Caudate nucleus (tissue), 63 donors: ENCODE measurements at places on chromosomes 1 and 21.

- no peak for DNase-seq
Measured at GRCh38 chr1:235450886-235451483, 53.3 kb downstream of the B3GALNT2 start.

DNA sequence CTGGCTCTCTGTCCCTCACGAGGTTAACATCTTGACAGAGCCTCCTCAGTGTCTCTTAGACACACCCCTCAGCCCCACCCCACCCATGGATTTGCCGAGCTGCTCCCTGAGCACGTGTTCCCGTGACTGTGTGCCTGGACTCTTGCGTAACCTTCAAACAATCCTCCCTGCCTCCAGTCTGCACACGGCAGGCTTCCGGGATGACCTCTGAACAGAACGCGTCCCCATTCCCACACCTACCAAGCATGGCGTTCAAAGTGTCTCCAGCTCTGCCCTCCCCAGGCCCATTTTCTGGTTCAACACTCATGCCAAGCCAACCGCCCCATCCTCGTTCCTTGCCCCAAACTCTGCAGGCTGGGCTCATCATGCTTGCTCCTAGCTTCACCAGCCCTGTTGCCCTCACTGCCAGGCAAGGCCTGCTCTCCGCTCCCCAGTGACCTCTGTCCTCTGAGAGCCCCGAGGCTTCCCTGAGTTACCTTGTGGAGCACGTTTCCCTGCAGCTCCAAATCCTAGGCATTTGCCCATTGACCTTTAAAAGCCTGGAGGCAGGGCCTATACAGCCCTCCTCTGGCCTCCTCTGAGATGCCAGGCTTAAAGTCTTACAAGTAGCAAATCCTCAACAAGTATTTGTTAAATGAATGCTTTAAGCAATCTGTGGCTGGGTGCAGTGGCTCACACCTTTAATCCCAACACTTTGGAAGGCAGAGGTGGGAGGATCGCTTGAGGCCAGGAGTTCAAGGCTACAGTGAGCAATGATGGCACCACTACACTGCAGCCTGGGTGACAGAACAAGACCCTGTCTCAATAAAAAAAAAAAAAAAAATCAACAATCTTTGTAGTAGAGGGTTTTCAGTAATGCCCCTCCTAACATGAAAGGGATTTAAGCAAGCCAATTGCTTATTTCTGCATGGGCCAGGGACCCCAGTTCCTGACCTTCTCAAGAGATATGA is 5.0 kb downstream of the AGT start:
- no peak for DNase-seq

GRCh38 chr1:147700042-147701006 is 30.0 kb upstream of the ACP6 start:
- DNase-seq = peak; percentile 31

DNA sequence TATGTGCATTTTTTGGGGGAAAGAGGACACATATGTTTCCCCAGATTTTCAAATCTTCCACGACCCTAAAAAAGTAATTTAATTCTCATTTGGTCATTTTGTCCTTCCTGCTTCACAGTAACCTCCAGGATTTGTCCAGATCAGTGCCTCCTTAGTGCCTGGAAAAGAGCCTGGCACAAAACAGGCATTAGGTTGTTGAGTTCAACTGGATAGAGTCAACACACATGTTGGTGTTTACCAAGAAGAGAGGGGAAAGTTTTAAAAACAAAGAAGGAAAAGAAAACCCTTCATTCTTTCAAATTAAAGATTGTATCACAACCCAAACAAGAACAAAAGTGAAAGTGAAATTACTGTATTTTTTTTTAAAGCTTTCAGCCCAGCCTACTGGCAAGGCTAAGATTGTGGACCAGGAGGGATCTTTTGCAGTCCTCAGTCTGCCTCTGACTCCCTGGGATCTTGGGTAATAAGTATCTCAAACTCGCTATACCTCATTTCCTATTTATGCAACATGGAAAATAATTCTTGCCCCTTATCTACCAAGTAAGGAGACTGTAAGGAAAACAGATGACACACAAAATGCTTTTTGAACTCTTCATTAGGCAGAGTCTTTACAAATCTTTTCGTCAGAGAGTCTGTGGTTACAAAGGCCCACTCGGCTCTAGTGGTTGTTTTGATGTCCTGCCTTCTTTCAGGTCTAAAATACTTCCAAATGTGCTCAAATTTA is 57.8 kb downstream of the ZNF281 start:
- DNase-seq = no peak

GRCh38 chr1:241782396-241782795 is 65.6 kb upstream of the EXO1 start:
- DNase-seq = no peak

DNA sequence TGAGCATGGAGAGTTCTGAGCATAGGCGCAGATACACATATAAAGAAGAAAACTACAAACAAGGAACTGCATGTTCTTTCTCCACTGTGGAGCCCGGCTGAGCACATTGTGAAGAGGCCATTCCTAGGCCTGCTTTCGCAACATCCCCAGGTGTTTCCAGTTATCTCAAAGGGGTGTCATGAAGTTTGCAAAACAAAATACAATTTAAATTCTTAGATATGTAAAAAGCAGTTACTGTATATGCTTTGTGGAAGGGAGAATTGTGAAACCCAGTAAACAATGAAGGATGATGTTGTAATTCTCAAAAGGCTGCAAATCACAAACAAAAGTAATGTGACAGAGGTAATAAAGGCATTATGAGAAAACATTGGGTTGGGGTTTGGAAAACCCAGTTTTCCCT is 98.6 kb upstream of the ZNF644 start:
- no peak for DNase-seq

GRCh38 chr1:94068999-94069918 is 51.7 kb downstream of the ABCA4 start:
- no peak for DNase-seq

- no peak for DNase-seq
Measured at GRCh38 chr1:61301824-61302657, 219.7 kb downstream of the NFIA start.

DNA sequence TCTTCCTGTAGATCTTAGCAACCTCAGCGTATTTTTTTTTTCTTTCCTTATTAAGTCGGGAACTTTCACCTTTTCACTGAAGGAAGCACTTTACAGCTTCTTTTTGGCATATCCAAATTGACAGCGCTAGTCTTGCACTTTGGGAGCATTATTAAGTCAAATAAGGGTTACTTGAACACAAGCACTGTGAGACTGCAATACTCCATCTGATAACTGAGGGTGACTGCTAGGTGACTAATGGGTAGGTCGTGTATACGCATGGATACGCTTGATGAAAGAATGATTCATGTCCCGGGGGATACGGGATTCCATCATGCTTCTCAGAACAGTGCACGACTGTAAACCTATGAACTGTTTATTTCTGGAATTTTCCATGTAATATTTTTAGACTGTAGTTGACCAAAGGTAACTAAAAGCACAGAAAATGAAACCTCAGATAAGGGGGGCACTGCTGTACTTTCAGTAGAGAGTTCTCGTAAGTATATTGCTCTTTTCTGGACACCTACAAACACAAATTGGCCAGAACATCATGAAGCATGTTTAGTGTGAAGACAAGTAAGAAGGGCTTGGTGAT is 364.7 kb downstream of the SMYD3 start:
- DNase-seq = no peak

DNA sequence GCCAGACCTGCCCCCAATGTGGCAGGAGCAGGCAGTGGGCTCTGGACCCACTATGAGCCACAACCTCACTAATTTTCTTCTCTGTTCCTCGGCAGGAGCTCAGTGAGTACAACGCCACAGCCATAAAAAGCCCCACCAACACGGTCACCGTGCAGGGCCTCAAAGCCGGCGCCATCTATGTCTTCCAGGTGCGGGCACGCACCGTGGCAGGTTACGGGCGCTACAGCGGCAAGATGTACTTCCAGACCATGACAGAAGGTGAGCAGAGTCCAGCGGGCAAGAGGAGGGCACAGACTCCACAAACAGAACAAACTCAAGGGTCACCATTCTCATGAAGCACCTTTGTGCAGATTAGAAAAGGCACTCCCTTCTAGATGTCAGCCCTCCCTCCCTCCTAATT is 79.9 kb downstream of the LACTBL1 start:
- DNase-seq = no peak

DNA sequence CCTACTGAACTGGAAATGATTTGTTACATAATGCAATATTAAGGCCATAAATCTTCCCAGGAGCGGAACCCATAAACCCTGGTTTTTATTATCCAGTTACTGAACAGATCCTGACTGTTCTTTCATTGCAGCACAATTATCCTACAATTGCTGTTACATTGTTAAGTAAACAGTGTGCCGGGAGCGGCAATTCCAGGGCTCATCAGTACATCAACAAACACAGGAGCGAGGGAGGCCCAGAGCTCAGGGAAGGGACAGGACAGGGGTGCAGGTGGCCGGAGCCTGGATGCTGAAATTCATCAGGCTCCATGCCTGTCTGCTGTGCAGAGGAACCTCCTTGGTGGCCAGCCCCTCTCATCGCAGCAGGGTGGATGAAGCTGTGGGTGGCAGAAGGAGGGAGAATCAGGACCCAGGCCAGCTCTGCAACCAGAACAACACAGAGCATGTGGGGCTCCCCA is 544.7 kb downstream of the NPHP4 start:
- DNase-seq = no peak

DNA sequence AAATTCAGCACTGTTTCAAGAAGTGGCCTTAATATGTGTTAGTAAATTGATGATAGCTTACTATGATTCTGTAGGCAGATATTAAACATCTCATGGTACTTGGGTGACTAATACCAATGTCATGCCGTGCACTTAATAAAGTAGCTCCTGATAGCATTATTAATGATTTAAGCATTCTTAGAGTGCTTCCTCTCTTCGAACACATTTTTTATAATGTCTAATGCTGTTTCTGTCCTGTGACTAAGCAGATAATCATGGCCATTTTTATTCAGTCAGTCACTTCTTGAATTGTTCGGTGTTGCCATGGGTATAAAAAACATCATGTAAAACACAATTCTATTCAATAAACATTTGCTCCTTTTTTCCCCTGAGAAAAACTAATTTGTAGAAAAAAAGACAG is 804.6 kb upstream of the ADGRL4 start:
- no peak for DNase-seq

GRCh38 chr1:89949991-89950624 is 44.8 kb upstream of the ZNF326 start:
- DNase-seq = no peak

DNA sequence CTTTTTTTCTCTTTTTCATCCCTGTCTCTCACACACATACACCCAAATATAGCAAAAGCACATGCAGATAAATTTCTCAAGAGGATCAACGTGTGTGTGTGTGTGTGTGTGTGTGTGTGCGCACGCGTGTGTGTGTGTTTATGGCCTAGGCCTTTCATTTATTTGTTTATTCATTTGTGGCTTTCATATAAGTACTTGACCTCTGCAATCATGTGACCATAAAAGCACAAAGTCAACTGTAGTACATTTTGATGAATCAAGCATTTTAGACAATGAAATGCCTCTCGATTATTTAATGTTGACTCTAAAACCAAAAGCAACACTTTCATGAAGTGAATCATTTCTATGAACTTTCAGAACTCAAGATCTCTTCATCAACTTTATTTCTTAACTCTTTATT is 194.1 kb upstream of the ADGRL2 start:
- DNase-seq = no peak

DNA sequence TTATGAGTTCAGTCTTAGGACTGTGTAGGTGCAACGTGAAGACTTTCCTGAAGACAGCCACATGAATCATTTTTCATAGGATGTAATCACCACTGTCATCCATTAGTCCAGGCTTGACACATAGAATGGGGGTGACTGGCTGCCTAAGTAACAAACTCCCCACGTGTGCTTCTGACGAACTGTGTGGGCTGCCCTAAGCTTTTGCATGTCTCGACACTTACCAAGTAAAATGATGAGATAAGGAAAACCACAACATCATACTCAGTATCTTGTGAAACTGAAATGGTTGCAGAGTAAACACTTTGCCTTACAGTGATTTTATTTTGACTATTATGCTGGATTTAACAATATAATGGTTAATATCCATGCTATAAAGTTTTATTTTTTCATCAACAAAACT is 19.5 kb downstream of the ERG start:
- no peak for DNase-seq

GRCh38 chr1:42904434-42904833 is 54.2 kb downstream of the SLC2A1 start:
- DNase-seq = no peak

- DNase-seq = no peak
Measured at GRCh38 chr1:71899881-71900280, 382.5 kb downstream of the NEGR1 start.

DNA sequence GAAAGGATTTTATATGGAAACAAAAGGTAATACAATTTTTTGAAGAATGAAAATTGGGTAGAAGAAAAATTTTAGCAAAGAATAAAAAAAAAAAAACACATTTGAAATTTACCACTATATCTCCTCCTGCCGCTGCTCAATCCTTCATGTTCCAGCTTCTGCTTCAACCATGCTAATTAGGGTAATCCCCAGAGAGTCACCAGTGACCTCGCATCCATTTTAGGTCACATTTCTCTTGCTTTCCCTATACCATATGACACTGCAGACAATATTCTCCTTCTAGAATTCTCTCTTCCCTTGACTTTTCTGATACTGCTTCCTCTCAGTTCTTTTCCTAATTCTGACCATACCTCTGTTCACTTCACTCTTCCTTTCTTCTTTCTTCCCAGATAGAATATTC is 237.1 kb downstream of the USH2A start:
- no peak for DNase-seq

DNA sequence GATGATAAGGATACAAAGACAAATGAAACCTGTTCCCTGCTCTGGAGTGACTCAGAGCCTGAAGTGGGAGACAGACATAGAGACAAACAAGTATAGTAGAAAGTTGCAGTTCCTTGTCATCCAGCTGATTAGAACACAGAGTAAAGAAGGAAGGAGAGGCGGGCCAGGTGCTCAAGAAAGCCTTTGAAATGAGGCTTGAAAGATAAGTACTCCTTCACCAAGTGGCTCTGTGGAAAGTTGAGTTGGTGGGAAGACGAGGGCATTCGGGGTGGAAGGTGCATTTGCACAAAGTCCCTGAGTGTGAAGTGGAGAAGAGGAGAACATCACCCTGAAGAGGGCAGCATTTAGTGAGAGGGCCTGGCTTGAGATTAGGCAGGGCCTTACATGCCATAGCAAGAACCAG is 17.0 kb downstream of the MARK1 start:
- DNase-seq = no peak

DNA sequence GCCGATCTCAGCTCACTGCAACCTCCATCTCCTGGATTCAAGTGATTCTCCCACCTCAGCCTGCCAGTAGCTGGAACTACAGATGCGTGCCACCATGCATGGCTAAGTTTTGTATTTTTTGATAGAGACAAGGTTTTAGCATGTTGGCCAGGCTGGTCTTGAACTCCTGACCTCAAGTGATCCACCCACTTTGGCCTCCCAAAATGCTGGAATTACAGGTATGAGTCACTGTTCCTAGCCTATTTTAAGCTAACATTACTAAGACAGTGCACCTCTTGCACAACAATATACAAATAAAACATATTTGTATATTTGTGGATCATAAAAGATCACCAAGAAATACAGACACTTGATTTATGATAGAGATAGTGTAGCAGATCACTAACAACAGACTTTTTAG is 139.1 kb downstream of the DUSP10 start:
- DNase-seq = no peak

DNA sequence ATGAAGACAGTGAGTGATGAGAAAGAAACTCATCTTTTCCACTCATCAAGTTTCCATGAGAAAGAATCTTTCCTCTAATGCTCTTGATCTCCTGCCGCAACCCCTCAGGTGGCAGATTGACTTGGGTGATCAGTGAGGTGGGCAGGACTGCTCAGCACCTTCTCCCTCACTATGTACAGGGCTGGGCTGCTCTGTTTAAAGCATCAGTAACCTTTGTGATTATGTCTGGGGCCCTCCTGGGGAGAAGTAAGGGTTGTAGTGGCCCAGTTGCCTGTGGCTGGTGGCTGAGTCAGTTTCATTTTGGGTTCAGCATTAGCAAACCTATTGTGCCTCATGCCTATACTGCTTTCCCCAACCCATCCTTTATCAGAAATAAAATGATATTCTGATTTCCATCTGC is 366.0 kb downstream of the TTLL7 start:
- DNase-seq = no peak
